ENCODE measurements at places on chromosomes 2 and 18.
A peak's percentile ranks its signal among the peaks of the same experiment; 100 is the strongest.

DNA sequence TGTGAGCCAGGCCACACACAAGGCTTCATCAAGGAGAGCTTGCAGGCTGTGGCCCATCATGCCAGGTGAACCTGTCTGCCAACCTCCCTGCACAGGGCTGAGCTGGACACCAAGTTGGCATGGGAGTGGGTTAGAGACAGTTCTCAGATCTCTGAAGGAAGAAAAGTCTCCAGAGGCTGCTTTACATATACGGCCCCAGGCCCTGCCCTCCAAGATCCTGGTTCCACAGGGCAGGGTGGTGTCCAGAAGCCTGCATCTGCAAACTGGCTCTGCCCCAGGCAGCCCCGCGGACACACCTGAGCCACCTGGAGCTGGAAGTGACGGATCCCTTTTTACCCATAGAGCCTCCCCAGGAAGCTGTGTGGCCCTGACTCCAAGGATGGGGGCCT is 24.2 kb upstream of the HES6 start:
- DNase-seq: no peak

DNA sequence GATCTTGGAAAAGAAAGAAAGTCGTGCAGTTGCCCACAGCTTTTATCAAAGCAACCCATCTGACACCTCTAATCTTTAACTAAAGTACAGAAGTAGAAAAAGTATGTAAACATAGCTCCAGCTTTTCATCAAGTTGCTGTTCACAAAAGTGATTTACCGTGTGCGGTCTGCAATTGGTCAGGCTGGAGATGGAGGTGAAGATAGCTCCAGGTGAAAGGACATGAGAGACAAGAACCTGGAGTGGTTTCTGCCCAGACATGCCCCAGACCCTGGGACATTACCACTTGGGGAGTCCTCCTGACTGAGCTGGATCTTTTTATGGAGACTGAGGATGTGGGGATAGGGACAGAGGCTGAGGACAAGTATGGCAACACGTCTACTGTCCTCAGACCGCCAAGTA is 82.7 kb downstream of the LAMA1 start:
- no peak for DNase-seq

- DNase-seq: no peak
Measured at GRCh38 chr2:8421658-8422449, 260.0 kb upstream of the ID2 start.

- no peak for DNase-seq
Measured at GRCh38 chr18:23643815-23644490, 18.8 kb downstream of the ANKRD29 start.

DNA sequence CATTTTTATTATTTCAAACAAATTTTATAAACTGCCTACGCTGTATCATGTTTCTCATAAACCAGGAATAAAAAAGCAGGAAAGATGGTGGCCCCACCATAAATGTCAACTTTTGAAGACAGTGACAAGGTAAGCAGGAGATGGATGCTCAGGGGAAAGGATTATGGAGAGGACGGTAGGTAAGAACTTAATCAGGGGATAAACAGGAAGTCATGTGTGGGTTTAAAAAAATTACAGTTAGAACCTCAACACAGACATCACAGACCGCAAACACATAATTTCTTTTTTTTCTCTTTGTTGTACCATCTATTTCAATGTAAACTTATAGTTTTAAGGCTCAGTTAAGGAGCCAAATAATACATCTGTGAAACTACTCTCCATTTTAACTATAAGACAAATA is 575.2 kb upstream of the SLC8A1 start:
- DNase-seq: no peak

- DNase-seq: no peak
Measured at GRCh38 chr2:56229397-56230060, 45.7 kb downstream of the CCDC85A start.

- DNase-seq: peak; percentile 99
Measured at GRCh38 chr2:130864830-130865800, 28.4 kb downstream of the ARHGEF4 start.

GRCh38 chr2:143629340-143629739 is 500.1 kb downstream of the ARHGAP15 start:
- DNase-seq: peak; percentile 34

GRCh38 chr2:68673631-68674030 is 30.3 kb downstream of the PROKR1 start:
- no peak for DNase-seq

- no peak for DNase-seq
Measured at GRCh38 chr2:237258116-237258515, 155.8 kb downstream of the COL6A3 start.

- no peak for DNase-seq
Measured at GRCh38 chr2:3312576-3313345, 64.9 kb downstream of the EIPR1 start.
